Central memory CD8-positive, alpha-beta T cell (primary cell): ENCODE measurements at places on chromosomes 1 and 21.

DNA sequence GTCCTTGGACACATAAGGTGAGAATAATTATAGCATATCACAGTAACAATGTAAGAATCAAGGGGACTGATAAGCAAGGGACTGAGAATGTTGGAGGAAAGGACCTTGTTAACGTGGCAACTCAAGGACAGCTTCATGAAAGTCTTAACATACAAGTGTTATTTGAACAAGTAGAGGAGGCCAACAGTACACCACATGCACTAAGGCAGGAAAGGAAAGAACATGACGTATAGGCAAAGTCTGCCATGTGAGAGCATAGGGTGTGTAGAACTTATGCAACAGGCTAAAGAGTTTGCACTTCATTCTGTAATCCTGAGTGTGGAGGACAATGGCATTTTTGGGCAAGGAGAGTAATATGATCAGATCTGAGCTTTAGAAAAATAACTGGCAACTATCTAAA, 33.3 kb upstream of the DIRAS3 start:
- no peak for DNase-seq

GRCh38 chr21:33492571-33492970, 1.1 kb upstream of the DNAJC28 start:
- DNase-seq, result no peak

DNA sequence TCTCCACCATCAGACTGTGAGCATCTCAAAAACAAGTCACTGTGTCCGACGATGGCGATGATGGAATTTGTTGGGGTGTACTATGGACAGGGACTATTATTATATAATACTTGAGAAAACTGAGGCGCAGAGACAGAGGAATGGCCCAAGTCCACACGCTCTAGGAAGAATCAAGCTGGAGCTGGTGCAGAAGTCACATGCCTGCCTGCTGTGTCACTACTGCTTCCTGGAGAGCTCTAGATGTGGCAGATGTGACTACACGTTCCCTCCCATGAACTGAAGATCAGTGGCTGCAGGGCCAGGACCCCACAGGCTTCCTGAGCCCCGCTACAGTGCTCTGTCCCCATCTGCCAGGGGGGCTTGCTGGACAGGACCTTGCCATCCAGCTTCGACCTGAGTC, 56.9 kb downstream of the TRABD2B start:
- DNase-seq, result no peak

GRCh38 chr21:33543505-33544129, 779 bp downstream of the SON start:
- DNase-seq, result no peak

DNA sequence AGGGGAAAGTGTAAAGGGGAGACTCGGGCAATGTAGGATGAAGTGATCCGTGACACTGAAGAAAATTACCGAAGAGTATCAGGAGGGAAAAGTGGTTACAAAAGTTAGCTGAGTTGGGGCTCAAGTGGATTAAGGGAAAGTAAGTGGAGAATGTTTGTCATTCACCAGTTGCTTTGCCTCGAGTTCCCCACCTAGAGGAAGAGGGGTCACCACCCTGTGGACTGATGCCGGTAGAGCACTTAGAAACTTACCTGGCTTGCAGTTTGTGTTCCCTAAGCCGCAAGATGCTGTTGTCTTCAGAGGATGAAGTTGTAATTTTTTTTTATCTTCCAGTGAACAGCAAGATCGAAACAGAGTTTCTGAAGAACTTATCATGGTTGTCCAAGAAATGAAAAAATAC, 1.0 kb downstream of the PER3 start:
- no peak for DNase-seq

- no peak for DNase-seq
These were observed 158.2 kb downstream of the TRIM33 start for GRCh38 chr1:114352797-114353196.

DNA sequence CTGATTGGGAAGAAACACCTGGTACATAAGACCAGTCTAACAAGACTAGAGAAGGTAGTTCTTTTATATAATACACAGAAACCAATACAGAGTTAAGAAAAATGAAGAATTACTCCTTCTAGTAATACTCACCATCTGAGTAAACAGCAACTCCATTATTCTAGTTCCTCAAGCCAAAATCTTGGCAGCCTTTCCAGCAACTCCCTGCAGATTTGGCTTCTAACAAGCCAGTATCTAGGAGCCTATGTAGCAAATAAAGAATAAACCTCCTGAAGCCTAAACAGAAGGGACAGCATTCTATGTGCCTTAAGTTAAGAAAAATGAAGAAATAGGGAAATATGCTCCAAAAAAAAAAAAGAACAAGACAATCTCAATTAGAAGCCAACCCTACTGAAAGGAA, 24.5 kb downstream of the ERO1B start:
- no peak for DNase-seq

DNA sequence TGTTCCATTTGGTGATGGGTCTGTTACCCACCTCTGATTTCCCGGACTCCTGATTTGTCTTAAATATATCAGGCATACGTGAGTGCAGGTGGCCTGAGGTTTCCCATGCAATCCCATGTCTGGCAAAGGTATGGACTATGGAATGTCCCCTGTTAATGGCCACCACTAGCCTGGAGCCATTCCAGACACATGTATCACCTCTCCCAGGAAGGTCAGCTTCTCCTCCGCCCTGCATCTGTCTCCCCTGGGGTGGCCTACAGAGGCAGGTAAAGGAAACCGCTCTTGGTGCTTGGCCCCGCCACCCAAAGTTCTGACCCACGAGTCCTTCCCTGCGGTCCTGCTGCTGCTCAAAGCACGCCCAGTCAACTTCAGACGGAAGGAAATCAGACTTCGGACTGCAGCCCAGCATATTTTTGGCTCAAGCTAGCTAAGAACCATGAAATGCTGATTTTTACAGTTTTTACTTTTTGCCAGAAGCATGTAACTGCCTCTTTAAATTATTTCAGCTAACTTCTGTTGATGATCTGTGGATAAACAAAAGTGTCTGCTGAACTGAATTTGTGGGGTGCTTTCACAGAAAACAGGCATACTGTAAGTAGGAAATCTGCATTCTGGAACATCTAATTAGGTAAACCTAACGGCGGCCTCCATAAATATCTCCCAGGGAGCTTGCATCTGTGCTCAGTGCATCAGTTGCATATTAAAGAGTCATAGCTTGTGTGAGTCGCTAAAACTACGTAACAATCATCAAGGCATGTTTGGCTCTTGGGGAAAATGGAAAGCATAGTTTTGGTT, 105.9 kb downstream of the PCP4 start:
- no peak for DNase-seq

DNA sequence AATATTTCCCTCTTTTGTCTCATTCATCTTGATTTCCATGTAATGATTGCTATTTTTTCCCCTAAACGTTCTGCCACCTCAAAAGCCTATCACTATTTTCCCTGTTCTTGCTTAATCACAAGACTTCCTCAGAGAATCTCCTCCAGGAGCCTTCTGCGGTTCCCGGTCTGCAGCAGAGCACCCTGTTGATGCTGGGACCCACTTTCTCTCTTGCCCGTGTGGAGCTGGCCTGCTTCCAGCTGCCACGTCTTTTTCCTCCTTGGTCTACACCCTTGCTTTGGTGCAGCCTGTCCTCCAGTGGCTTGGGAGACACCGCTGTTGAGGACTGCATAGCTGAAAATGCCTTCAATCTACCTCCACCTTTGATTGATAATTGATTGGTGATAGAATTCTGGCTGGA, 70.0 kb upstream of the COA6 start:
- DNase-seq, result no peak

- no peak for DNase-seq
These were observed 192.5 kb upstream of the ZRANB2 start for GRCh38 chr1:71273334-71273733.

- no peak for DNase-seq
These were observed 7.9 kb upstream of the GUCA2B start for GRCh38 chr1:42145389-42145716.

DNA sequence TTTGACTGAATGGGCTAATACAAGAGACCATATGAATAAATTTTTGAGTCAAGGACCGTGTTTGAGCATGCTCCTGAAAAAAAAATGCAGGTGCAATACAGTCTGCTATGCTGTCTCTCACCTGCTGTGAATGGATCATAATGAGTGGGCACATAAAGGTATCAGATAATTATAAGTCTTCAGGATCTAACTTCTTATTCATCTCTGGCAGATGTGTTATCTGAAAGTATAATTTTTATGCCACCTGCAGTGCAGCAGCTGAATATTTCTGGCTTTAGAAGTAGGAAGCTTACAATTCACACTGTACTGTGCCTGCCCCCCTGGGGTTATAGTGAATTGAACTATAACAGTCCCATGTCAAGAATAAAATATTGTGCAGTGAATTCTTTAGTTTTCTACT, 333.3 kb downstream of the MRPL39 start:
- no peak for DNase-seq

- DNase-seq, result no peak
These were observed 24.1 kb downstream of the HHIPL2 start for GRCh38 chr1:222523852-222524251.

DNA sequence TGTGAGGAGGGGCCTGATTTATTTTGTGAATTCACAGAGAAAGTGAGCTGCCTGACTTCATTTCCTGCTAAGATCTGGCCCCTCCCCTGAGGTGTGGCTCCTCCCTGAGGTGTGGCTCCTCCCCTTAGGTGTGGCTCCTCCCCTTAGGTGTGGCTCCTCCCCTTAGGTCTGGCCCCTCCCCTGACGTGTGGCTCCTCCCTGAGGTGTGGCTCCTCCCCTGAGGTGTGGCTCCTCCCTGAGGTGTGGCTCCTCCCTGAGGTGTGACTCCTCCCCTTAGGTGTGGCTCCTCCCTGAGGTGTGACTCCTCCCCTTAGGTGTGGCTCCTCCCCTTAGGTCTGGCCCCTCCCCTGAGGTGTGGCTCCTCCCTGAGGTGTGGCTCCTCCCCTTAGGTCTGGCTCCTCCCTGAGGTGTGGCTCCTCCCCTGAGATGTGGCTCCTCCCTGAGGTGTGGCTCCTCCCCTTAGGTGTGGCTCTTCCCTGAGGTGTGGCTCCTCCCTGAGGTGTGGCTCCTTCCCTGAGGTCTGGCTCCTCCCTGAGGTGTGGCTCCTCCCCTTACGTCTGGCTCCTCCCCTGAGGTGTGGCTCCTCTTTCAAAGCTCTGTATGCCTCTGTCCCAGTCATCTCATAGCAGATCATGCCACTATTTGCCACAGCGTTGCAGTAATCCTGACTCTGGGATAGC, 26.9 kb upstream of the LRRC3 start:
- DNase-seq, result peak; percentile 49

GRCh38 chr1:204680461-204680860, 5.1 kb downstream of the LRRN2 start:
- no peak for DNase-seq

DNA sequence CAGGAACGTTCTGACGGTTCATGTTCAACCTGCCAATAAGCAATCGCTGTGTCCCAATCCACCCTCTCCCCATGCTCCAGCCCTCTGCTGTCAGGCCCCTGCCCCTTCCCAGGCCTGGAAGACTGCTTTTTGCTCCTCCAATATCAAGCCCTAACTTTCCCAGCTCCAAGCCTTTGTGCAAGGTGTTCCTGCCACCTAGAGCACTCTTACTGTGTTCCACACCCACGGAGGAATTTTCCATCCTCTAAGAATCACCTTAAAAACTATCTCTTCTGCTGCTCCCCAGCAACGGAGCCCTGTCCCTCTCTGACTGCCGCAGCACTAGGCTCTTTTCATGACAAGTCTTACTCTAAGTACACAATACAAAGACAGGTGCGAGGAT, 657.9 kb downstream of the AJAP1 start:
- no peak for DNase-seq

GRCh38 chr1:29991025-29991424, 732.4 kb downstream of the MATN1 start:
- no peak for DNase-seq

DNA sequence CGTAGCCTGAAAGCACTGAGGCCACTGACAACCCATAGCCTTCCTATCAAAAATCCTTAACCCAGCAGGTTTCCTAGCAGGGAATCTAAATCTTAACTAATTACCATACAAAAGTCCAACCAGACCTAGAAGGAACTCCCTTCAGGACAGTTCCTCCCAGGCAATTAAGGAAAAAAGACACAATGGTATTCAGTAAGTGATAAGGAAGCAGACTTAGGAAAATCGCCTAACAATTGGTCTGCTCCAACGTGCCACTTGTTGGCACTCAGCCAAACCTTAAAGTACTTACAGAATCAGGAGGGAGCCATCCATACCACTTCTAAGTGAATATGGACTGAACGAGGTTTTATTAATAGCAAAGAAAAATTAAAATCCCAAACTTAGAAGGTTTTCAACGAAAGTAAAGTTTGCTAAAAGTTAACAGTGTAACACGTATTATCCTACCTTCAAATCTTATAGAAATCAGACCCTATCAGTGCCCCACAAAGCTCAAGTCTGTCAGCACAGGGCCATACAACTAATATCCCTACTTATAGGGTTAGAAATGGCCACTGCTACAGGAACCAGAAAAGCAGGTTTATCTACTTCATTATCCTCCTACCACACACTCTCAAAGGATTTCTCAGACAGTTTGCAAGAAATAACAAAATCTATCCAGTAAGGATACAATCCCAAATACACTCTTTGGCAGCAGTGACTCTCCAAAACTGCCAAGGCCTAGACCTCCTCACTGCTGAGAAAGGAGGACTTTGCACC, 29.0 kb downstream of the SPATA6 start:
- DNase-seq, result no peak

DNA sequence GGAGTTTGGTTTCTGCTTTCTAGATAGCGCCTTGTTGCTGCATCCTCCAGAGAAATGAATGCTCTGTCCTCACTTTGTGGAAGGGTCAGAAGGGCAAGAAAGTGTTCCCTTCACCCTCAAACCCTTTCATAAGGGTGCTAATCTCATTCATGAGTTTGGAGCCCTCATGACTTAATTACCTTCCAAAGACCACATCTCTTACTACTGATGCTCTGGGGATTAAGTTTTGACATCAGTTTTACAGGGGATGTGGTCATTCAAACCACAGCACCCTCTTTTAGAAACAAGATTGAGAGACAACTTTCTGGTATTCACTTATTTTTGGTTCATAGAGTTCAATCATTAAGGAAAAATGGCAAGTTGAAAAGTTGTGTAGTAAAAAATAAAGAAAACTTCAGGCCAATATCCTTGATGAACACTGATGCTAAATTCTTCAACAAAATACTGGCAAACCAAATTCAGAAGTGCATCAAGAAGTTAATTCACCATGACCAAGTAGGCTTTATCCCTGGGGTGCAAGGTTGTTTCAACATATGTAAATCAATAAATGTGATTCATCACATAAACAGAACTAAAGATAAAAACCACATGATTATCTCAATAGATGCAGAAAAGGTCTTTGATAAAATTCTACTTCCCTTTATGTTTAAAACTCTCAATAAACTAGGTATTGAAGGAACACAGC, 442.1 kb downstream of the PTBP2 start:
- no peak for DNase-seq

- no peak for DNase-seq
These were observed 65.1 kb upstream of the RUNX3 start for GRCh38 chr1:24995140-24995539.
